ENCODE measurements at places on chromosomes 3 and 15. TPM values are rescaled to one million over a fixed set of nuclear protein-coding genes. Genes with fewer than 3 reads are reported as not detected.

Gene CADPS
- not detected for total RNA-seq

Gene P2RY1
- total RNA-seq: 1.9 TPM

Gene CSPG4
- total RNA-seq: not detected

Gene IGSF10
- not detected for total RNA-seq

Gene NPAP1
- total RNA-seq: not detected

Gene PDZRN3
- not detected for total RNA-seq

Gene TJP1
- not detected for total RNA-seq

Gene CYP11A1
- total RNA-seq: not detected

Gene FANCD2OS
- total RNA-seq: not detected

Gene PRR20G
- total RNA-seq: not detected

Gene IL17RC
- 1.5 TPM for total RNA-seq

Gene IQCF5
- total RNA-seq: not detected

Gene COX17
- total RNA-seq: 78.2 TPM

Gene KIF23
- total RNA-seq: 45.0 TPM

Gene HTR3E
- total RNA-seq: not detected

Gene SYNPR
- not detected for total RNA-seq

Gene LRRK1
- 1.4 TPM for total RNA-seq

Gene NMNAT3
- 7.3 TPM for total RNA-seq

Gene CILP
- not detected for total RNA-seq

Gene ITIH4
- 16.5 TPM for total RNA-seq

Gene EFHB
- 1.2 TPM for total RNA-seq

Gene SLC7A14
- total RNA-seq: not detected

Gene SENP7
- 18.9 TPM for total RNA-seq

Gene SNTN
- not detected for total RNA-seq

Gene PCSK6
- 0.61 TPM for total RNA-seq

Gene TRNT1
- total RNA-seq: 51.6 TPM

Gene NEO1
- 5.3 TPM for total RNA-seq
